ENCODE measurements at places on chromosomes 6 and 20.

GRCh38 chr6:18432180-18432579 lies 45.0 kb downstream of the RNF144B start:
- no peak for DNase-seq

- no peak for DNase-seq
Observed at GRCh38 chr6:28738396-28738765, 185.4 kb downstream of the TRIM27 start.

- DNase-seq: no peak
Observed at GRCh38 chr6:143688681-143689080, 10.9 kb downstream of the PHACTR2 start.

DNA sequence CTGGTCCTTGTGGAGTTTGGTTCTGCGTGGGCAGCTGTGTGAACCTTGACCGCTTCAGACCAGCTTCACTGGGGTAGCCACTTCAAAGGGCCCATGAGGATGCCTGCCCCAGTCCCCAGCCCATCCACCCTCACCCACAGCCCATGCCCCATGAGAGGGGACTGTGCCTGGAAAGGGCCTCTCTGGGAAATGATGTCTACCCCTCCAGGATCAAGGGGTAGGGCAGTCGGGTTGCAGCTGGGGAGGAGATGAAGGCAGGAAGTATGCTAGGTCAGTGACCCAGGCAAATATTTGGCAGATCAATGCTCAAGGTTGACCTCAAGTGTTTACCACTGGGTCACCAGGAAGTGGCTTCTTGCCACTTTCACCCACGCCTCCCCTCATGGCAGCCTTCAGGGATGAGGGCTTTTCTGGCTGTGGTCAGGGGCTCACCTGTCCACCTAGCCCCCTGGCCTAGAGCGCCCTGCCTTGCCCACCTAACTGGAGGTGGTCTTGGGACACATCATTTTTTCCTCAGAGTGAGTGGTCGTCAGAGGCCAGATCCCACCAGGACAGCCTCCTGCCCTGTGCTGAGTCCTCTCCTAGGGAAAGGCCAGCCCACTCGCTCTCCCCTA lies 109.5 kb downstream of the SNX5 start:
- DNase-seq: no peak

GRCh38 chr20:42366626-42367025 lies 748.4 kb upstream of the CHD6 start:
- DNase-seq: no peak

- no peak for DNase-seq
Observed at GRCh38 chr6:44966449-44967092, 361.6 kb upstream of the RUNX2 start.

DNA sequence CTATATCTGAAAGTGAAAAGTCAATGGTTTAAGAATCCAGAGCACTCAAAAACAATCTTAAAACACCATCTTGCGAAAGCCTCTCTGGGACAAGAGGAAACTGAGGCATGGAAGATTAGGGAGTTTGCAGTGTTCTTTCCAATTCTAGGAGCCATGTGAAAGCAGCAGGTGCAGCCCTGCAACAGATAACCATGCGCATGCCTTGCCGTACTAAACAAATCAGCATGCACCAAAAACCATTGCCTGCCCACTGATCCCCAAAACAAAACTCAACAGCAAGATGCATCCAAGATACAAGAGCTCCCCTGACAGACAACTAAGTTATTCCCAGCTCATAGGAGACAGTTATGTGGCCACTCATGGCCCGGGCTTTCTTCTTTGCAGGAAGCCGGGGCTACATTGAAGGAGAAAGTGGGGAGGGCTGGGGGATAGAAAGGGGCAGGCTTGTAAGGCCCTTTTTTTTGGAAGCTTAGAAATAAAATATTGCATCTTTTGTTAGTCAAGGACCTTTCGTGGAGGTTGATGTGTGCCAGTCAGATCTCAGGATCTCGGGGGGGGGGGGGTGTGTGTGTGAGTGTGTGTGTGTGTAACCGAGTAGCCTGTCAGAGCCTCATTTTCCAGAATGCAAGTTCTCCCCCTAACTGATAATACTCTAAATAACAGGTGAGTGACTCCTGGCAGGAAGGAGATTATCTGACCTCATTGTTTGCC lies 178.4 kb downstream of the MBOAT1 start:
- DNase-seq: no peak

DNA sequence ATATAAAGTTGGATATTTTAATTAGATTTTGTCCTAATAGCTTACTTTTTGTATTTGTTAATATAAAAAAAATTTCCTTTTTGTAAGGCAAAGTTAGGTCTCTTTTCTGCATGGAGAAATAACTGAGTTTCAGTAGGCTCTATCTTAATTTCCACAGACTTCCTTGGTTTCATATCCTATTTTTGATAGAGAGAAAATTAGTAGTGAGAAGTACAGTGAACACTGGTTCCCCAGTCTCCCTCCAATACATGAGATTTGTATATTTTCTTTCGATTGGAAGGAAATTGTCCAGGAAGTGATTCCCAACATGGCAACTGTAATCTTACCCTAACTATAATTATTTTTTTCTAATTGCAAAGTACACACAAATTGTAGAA lies 26.4 kb downstream of the TRIM27 start:
- no peak for DNase-seq

DNA sequence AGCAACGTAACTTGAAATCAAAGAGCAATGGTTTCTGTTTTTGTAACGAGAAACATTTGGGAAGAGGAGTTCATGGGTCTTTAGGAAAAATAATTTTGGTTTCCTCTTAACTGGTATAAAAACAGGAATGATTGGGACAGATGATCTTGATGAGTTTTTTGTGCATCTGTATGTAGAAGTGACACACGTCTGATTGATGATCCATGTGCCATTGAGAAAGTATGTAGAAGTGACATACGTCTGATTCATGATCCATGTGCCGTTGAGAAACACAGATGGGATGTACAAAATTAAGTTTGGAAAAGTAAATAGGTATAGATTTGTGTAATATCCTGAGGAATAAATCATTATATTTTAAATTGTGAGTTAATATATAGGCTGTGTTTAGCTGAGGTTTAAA lies 2.1 kb downstream of the KIAA1586 start:
- DNase-seq: no peak

DNA sequence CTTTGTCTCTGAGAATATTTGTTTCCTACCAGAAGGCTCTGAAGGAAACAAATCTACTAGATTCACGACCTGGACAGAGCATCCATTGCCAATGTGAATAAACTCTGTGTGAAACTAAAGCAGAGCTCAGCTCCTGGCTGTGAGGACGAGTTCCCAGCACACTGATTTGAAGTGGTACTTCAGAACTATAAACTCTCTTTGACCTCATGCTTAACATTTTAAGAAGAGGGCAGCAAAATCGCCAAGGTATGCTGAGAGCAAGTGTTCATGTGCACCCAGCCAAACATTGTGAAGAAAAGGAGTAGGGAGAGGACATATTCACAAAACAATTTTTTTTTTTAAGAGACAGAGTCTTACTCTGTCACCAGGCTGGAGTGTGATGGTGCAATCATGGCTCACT lies 33.7 kb upstream of the ZNF133 start:
- no peak for DNase-seq

GRCh38 chr6:52285177-52286068 lies 881 bp upstream of the MCM3 start:
- DNase-seq: no peak

GRCh38 chr6:167766986-167767714 lies 59.6 kb upstream of the AFDN start:
- no peak for DNase-seq

GRCh38 chr6:128131036-128131435 lies 230.2 kb upstream of the THEMIS start:
- DNase-seq: no peak

DNA sequence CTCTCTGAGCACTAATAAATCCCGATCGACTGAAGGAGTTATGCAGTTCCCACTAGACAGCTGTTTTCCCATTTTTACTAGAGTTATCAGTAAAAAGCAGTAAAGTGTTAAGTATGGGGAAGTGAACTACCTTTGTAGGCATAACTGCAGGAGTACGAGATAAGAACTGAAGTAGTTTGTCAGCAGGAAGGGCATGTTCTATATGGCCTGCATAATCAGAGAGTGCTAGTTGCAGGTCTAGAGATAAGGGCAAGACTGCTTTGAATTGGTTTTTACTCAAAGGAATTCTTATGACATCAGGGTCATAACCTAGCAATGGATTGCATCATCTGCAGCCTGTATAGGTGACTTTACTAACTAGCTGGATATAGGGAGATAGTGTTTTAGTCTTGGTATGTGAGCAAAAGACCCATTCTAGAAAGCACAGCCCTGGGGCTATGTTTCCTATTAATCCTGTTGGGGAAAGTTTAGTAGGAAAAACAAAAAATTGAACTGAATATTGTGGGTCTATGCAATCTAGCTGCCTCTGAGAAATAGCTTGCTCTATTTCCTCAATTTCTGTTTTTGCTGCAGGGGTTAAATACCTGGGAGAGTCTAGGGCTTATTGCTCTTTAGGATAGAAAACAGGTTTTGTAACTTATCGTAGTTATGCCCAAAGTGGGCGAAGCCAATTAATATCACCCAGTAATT lies 22.6 kb upstream of the CRISP1 start:
- no peak for DNase-seq

GRCh38 chr20:24678351-24679106 lies 209.1 kb downstream of the SYNDIG1 start:
- DNase-seq: peak; percentile 35

- no peak for DNase-seq
Observed at GRCh38 chr20:45405571-45406259, 2.4 kb upstream of the DBNDD2 start.

DNA sequence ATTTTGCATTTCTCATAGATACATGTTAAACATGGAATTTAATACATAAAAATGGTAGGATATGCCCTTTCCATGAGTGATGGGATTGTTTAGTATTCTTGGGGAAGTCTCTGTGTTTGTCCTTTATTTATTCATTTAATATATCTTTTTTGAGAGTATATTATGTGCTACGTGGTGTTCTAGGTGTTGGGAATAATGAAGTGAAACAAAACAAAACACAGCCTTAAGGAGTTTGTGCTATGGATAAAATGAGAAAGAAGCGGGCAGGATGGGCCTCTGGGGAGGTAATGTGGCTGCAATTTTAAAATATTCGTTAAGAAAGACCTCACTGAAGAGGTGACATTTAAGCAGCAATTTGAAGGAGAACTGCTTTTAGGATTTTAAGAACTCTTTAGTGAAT lies 851.5 kb downstream of the MAFB start:
- DNase-seq: no peak

- no peak for DNase-seq
Observed at GRCh38 chr20:35279533-35280174, 1.7 kb upstream of the MMP24OS start.

- no peak for DNase-seq
Observed at GRCh38 chr20:37896932-37897548, 5.9 kb upstream of the VSTM2L start.

- DNase-seq: no peak
Observed at GRCh38 chr6:148525453-148525852, 182.8 kb downstream of the SASH1 start.

- no peak for DNase-seq
Observed at GRCh38 chr20:7858734-7859250, 81.5 kb downstream of the HAO1 start.

DNA sequence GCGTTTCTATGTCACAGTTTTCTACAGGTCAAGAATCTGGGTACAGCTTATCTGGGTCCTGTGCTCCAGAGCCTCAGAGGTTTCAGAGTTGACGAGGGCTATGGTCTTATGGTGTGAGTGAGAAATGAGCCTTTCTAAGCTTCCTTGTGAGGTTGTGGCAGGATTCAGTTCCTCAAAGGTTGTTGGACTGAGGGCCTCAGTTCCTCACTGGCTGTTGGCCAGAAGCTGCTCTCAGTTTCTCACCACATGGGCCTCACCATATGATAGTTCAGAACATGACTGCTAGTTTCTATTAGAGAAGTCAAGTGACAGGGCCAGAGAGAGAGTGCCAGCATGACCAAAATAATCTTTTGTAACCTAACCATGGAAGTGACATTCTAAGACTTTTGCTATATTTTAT lies 96.1 kb downstream of the NUS1 start:
- DNase-seq: no peak

DNA sequence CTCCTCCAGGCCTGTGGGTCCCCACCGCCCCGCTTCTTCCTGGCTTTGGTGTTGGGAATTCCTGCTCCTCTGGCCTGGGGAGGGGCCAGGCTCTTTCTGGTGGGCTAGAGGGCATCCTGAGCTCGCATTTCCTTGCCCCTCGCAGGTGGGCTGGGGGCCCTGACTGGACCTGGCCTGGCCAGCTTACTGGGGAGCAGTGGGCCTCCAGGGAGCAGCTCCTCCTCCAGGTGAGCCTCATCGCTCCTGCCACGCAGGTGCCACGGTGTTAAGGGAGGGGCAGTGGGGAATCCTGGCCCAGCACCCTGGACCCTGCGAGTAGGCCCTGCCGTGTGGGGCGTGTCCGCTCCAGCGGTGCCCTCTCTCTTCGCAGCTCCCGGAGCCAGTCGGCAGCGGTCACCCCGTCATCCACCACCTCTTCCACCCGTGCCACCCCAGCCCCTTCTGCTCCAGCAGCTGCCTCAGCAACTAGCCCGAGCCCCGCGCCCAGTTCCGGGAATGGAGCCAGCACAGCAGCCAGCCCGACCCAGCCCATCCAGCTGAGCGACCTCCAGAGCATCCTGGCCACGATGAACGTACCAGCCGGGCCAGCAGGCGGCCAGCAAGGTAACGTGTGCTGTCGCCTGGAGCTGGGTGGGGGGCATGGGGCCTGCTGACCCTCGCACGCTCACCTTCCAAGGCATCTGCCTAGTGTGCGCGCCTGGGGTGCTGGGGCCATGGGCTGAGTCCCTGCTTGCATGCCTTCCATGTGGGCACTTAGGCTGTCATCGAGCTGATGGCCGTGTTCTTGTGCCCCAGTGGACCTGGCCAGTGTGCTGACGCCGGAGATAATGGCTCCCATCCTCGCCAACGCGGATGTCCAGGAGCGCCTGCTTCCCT lies 4.7 kb downstream of the ADRM1 start:
- no peak for DNase-seq

DNA sequence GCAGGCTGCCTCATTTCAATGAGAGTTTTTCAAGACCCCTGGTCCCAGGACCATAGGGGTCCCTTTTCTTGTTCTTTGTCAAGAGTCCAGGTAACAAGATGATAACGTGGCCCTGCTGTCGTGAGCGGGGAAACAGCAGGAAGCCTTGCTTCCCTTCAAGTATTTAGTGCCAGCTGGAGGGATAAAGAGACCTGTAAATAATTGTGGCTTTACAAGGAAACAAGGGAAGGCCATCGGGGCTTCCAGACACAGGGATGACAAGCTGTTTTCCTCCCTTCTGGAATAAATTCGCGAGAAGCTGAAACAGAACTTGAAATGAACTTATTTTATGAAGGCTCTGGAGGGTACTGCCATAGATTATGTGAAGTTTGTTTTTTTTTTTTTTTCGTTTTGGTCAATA lies 163.2 kb downstream of the SYNDIG1 start:
- no peak for DNase-seq

DNA sequence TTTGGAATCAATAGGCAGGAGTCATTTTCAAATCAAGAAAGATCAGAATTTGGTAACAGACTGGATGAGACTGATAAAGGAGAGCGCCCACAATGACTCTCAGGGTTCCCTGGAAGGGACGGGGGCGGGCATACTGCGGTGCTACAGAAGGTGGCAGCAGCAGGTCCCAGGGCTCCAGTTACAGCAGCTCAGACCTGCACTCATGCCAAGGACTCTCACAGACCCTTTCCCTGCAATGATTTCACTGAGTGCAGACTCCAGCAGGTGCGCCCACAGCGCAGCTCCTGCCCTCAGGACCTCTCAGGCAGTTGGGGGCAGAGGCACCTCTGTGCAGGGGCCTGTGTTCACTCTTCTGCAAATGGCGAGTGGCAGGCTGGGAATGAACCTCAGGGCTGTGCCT lies 359.8 kb downstream of the ZFAND3 start:
- no peak for DNase-seq

GRCh38 chr20:11850901-11851300 lies 66.8 kb upstream of the BTBD3 start:
- DNase-seq: no peak

GRCh38 chr6:105793130-105793529 lies 293.0 kb upstream of the PRDM1 start:
- DNase-seq: no peak

Measured in CD8-positive, alpha-beta memory T cell (primary cell).